ENCODE measurements at places on chromosomes 16 and 17. TPM values are rescaled to one million over a fixed set of nuclear protein-coding genes. Genes with fewer than 3 reads are reported as not detected.

Gene HOXB9
- under 0.01 TPM for total RNA-seq

GRCh38 chr16:1194665-1195392 lies 30.2 kb downstream of the TPSG1 start:
- no peak for DNase-seq

- peak; percentile 40 for DNase-seq
These were observed 69.0 kb downstream of the MRM3 start for GRCh38 chr17:850851-851763.

DNA sequence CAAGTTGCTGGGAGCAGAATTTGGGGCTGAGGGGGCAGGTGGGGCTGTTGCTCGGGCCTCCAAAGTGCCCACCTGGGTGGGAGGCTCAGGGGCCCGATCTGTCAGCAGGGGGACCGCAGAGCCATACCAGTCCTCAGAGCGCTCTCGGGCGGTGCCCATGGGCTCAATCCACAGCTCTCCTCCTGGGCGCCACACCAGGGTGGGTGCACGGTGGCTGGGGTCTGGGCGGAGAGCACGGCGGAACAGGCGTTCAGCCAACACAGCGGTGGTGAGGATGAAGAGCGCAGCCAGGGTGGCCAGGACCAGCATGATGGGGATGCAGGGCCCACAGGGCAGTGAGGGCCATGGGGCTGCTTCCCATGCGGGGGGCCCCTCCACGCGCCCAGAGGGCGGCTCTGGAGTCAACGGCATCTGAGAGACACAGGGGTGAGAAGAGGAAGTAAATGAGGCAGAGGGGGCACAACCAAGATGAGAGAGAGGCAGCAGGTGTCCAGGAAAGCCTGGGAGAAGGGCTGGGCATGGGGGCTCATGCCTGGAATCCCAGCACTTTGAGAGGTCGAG lies 1.2 kb downstream of the C16orf54 start:
- no peak for DNase-seq

Gene INCA1
- total RNA-seq, result under 0.01 TPM

DNA sequence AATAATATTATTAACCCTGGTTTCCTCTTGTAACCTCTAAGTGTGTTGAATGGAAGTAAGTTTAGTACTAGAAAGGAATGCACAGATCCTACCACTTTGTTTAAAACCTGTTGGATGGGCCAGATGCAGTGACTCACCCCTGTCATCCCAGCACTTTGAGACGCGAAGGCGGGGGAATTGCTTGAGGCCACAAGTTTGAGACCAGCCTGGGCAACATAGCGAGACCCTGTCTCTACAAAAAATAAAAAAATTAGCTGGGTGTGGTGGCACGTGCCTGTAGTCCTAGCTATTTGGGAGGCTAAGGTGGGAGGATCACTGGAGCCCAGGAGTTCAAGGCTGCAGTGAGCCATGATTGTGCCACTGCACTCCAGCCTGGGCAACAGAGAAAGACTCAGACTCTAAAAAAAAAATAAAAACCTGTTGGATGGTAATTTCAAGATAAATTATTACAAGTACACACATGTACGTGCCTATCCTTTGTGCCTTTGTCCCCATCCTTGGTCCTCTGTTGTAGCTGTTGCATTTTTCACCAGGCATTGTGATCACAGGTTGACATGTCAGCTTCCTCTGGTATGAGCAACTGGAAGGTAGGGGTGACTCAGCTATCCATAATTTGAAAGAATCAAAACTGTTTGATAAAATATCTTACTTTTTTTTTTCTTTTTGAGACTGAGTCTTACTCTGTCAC lies 30.7 kb upstream of the METTL9 start:
- DNase-seq, result peak; percentile 26

GRCh38 chr17:5789528-5789927 lies 205.2 kb upstream of the NLRP1 start:
- no peak for DNase-seq

Gene PRR14
- 1.4 TPM for total RNA-seq

Gene EFCAB5
- total RNA-seq, result not detected

DNA sequence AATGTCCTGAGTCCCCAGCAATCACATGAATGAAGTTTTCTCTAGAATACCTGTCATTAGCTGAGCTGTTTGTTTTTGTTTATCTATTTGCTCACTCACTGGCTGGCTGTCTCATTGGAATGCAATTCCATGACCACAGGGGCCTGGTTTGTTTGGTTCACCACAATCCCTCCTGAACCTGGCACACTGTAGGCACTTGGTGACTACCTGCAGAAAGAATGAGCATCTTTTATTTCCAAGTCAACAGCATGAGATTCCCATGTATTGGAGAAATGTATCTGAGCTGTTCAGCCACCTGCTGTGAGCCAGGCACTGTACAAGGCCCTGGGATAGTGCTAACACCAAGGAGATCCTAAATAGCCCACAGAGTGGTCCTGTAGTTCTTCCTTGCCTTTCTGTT lies 345.1 kb downstream of the XYLT1 start:
- peak; percentile 49 for DNase-seq

- no peak for DNase-seq
These were observed 29.7 kb downstream of the POLR3E start for GRCh38 chr16:22326771-22327445.

GRCh38 chr16:3022684-3023414 lies 893 bp downstream of the HCFC1R1 start:
- DNase-seq, result peak; percentile 20

GRCh38 chr16:13883276-13883675 lies 36.7 kb upstream of the ERCC4 start:
- no peak for DNase-seq

GRCh38 chr17:81831957-81832607 lies 1.0 kb downstream of the MCRIP1 start:
- peak; percentile 41 for DNase-seq

Gene GSDMA
- total RNA-seq, result not detected

Gene BCAR1
- total RNA-seq, result 17.8 TPM

- DNase-seq, result no peak
These were observed 18.3 kb upstream of the ADGRG3 start for GRCh38 chr16:57649846-57650245.

Gene TBC1D3K
- not detected for total RNA-seq

DNA sequence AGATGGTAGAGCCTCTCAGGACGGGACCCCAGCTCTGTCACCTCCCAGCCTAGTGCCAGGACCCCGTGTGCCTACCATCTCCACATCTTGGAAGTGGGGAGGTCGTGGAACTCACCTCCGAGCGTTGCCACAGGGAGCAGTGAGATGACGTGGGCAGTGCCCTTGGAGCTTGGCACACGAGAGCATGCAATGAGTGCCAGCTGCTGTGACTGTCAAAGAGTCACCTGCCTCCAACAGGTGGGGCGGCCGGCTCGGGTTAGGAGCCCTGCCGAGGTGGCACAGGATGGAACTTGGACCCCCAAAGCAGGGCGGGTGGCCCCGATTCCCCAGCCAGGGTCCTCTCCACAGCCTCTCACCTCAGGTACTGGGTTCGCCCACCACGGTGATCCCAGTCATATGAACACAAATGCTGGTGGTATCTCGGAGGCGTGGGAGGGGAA lies 5.5 kb downstream of the VPS4A start:
- DNase-seq, result no peak

Gene VEZF1
- total RNA-seq, result 42.1 TPM

- peak; percentile 99 for DNase-seq
These were observed 111.1 kb downstream of the SMG6 start for GRCh38 chr17:2192367-2193057.

DNA sequence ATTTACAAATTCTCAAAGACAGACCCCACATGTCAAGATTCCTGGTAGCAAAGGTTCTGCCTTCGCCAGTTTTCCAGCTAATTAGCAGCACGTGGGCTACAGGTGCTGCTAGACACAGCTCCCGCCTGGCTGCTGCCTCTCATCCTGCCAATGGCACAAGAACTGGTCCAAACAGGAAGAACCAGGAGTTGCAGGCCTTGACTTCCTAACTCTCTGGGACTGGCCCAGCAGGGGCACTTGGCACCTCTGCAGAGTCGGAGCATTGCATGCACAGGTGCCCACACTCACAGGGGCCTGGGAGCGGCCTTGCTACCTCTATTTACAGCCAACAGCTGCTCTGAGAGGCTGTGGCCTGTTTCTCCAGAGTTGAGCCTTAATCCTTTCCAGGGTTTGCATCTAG lies 39.6 kb downstream of the TK2 start:
- DNase-seq, result no peak

Gene AGRP
- not detected for total RNA-seq

DNA sequence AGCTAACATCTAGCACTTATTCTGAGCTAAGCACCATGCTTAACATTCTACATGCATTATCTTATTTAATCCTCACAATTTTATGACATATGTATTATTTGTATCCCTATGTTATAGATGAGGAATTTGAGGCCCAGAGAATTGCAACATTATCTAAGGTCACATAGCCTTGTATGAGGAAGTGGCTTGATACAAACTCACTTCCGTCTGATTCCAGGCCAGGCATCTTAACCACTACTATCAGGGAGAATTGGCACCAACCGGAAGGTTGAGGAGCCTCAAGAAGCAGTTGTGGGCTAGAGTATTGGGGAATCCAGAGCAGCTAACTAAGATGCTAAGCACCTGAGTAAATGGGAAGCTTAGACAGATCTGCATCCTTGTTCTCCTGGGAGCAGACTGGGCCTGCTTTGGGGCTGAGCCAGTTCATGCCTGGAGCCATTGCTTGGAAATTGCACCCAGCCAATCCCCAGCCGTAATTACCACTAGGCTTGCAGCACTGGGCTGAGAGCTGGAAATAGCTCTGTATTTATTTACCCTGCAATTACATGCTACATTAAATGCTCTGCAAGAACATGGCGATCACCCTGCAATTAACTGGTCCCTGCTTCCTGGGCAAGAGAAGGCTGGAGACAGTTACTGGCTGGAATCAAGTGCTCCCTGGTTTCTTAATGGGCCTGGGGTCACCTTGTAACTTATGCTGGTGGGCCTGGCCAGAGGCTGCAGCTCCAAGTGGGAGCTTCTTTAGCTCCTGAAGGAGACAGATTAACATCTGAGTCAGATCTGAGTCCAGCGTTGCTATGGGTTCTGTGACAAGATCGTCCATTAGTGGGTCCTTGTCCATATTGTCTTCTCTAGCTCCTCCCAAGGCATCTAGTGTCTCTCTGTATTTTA lies 273.1 kb upstream of the CCL2 start:
- DNase-seq, result no peak

Gene CA7
- not detected for total RNA-seq

DNA sequence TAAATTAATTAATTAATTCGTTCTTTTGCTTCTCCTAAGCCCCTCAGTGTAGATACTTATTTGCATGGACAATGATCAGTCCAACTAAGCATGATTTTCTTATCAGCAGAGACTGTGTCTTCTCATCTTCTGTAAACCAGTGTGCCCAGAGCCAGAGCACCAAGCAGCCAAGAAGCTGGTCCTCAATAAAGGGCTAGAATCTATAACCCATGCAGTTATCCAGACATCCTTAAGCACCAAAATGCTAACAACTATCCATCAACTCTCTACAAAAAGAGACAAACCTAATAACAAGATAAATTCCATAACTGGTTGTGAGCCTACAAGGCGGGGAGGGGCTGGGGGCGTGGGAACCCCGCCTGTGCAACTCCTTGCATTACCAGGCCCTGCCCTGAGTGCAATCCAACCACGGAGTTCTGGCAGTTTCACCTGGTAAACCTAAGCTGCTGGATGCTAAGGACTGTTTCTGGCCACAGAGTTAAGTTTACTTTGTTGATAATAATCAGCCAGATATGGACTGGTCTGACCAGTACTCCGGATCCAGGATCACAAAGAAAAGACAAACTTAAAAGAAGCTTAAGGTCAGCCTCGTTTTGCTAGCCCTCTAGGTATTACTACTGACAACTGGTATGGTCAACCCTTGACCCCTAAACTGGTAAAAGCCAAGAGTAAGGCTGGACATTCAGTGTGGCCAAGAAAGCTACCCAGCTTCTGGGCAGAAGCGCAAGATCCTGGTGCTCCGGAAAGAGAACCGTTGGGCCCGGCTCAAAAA lies 51.5 kb downstream of the ZFHX3 start:
- DNase-seq, result no peak

Gene MEIOC
- total RNA-seq, result 0.36 TPM

Gene RPS15A
- total RNA-seq, result 4,619 TPM

- no peak for DNase-seq
These were observed 46.4 kb downstream of the LDHD start for GRCh38 chr16:75070012-75070841.

All from IMR-90 (cell line).